Hypothalamus (tissue), 51 donors: ENCODE measurements at places on chromosomes 2 and 18.

DNA sequence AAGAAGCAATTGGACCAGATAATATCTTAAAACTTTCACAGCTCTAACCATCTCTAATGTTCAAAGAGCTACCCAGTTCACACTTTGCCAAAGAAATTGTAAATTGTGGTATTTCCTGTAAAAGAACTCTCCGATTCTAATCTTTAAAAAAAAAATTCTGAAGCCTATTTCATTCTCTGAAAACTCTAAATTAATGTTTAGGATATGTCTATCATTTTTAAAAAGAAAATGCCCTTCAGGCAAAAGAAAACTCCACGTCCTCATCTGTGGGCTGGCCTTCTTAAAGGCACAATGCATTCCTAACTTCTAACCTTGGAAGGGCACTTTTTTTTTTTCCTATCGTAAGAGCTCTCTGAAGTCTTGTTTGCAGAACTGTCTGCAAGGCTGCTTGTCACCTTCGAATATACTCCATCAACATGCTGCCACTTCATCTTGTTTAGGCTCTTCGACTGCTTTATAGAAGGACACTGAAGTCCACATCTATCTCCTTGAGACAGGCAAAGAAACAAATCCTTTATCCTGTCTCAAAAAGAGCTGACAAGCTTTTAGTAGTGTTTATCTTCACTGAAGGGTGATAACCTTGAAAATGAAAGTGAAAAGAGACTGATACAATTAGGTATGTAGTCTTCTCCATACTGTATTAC, 124.3 kb upstream of the SLC39A10 start:
- DNase-seq: no peak

DNA sequence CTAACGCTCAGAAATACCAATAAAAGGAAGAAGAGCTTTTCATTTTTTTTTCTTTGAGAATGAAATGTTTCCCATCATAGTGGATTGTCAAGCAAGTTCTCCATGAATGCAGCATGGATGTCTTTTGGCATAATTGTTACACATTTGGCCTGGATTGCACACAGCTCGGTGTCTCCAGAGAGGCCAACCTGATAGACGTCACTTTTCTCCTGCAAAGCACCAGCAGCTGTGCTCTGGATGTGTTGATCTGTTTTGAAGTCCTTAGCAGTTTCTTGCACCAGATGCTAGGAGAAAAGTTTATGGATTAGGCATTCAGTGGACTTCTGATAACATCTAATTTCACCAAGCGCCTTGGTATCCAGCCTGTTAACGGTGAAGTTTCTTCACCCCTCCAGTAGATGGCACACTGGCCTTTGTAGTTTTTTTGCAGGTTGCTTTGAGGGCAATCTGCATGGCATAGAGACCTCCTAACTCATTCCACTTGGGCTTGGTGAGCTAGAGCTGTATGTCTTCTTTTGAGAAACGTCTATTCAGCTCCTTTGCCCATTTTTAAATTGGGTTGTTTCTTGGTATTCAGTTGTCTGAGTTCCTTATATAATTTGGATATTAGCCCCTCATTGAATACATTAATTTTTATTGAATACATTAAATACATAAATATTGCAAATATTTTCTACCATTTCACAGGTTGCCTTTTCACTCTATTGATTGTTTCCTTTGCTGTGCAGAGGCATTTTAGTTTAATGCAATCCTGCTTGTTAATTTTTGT, 59.7 kb downstream of the PTH2R start:
- no peak for DNase-seq

DNA sequence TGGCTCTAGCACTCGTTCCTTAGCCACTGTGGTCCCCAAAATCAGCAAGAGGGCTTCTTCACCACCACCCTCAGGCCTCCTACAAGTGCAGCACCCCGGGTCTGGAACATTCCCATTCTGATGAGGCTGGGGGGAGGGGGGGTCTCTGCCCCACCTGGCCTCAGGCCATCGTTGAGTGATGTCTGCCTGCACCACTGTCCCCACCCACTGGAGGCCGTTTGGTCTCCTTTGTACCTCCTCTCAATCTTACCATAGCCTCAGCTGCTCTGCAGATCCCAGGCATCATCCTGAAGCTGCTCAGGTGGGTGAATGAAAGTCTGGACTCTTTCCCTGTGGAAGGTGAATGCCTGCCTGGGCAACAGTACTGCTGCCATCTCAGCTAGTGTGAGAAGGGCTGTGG, 42.3 kb downstream of the WDR75 start:
- no peak for DNase-seq

GRCh38 chr18:55592572-55592971, 4.6 kb upstream of the TCF4 start:
- no peak for DNase-seq

GRCh38 chr2:69387770-69388481, 899 bp upstream of the GFPT1 start:
- no peak for DNase-seq

DNA sequence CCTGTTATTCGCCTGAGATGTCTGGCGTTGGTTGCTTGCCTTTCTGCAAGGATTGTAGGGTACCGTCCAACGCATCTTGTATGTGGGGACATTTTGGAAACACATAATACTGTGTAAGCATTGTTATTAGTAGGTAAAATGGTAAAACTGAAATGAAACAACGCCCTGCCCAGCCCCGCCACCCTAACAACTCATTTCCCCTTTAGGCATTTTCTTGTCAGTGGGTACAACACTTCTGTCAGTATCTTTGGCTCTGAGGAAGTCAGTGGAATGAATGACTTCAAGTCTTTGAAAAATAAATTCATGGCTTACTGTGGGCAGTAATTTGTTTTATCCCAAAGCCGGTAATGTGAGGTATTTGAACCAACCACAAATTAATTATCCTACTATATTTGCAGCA, 86.0 kb downstream of the FMNL2 start:
- DNase-seq: no peak

GRCh38 chr2:240298803-240299709, 136.4 kb upstream of the GPC1 start:
- DNase-seq: no peak
